ENCODE measurements at places on chromosomes 6 and 20. TPM values are rescaled to one million over a fixed set of nuclear protein-coding genes. Genes with fewer than 3 reads are reported as not detected.
A peak's percentile ranks its signal among the peaks of the same experiment; 100 is the strongest.

B3GALT4 gene
- total RNA-seq, result 22.2 TPM

DNA sequence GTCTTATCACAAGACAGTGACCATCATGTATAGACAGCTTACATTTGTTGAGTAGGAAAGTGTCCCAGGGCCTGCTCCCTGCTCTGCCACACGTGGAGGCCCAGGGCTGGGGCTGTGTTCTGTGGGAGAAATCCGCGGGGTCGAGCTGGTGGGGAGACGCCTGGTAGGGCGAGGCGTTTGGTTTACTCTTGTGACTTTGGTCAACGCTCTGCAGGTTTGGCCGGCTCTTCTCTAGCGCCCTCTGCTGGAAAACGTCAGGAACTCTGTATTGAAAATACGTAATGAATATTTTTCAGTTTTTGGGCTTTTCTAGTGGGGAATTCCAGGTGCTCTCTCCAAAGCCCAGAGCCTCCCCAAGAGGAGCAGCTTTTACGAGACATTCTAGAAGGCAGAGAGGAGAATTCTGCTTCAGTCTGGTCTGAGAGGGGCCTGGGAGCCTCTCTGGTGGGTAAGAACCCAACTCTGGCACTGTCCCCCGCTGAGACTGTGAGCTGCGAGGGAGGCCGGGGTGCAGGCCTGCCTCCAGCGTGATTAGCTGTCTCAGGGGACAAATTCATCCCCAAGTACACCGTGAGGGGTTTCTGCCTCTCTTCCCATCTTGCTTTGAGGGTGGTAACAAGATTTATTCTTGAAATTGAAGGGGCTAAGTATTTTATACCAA is 112.6 kb upstream of the RALGAPA2 start:
- DNase-seq, result peak; percentile 68

CAGE1 gene
- total RNA-seq, result not detected

DNA sequence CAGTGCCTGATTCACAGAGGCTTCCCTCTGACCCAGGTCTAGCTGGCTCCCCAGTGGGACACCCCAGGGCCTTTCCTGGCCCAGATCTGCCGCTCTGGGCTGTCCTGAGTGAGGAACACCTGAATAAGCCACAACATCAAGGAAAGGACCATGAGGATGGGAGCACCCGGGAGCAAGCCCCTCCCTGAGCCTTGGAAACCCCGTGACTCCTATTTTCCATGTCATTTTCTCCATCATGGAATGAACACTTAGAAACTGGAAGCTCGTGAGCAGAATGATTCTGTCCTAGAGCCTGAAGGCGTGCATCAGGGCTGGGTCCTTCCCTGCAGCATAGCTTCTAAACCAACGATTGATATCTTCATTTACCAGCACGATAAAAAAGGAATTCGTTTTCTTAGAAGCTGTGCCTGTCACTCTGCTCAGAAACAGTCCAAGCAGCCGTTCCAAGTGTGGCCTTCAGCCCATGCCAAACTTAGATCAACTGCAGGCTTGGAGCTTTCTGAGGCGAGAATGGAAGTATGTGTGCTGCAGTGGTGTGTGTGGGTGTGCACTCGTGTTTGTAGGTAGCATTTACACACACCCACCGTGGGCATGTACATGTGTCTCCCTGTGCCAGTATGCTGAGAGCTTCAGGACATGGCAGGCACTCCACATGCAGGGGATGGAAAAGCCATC is 83.2 kb upstream of the FOXC1 start:
- DNase-seq, result no peak

DNA sequence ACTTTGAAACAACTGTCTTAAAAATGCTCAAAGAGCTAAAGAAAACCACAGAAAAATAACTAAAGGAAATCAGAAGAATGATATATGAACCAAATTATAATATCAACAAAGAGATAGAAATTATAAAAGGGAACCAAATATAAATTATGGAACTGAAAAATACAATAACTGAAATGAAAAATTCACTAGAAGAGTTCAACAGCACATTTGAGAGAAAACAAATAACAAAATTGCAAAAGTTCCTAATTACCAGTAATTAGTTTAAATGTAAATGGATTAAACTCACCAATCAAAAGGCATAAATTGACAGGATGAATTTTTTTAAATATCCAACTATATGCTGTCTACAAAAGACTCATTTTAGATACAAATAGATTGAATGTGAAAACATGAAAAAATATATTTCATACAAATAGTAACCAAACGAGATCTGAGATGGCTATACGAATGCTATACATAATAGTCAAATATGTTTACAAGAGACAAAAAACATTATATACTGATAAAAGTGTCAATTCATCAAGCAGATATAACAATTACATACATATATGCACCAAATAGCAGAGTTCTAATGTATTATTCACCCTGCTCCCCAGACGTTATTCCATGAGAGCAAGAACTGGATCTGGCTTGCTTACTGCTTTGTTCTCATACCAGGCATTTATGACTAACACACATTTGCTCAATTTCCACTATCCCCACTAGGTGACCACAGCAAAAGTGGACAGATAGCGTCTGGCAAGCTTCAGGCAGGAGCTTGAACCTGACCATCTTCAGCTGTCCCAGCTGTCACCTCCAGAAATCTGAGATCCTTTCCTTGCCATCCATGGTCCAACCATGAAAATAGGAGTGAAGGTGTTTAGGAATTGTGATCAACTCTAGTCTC is 72.4 kb upstream of the SIRPA start:
- DNase-seq, result no peak

OPN5 gene
- total RNA-seq, result not detected

All from sigmoid colon (tissue), 7 donors.